Left lung (tissue), 14 donors: ENCODE measurements at places on chromosomes 6 and 20. TPM values are rescaled to one million over a fixed set of nuclear protein-coding genes. Genes with fewer than 3 reads are reported as not detected.

PCK1 gene
- polyA plus RNA-seq: 0.08 TPM

HLA-B gene
- 311 TPM for polyA plus RNA-seq

GRCh38 chr20:5041433-5041832 lies 40.1 kb upstream of the SLC23A2 start:
- DNase-seq: no peak

DOK5 gene
- polyA plus RNA-seq: 2.5 TPM

DNA sequence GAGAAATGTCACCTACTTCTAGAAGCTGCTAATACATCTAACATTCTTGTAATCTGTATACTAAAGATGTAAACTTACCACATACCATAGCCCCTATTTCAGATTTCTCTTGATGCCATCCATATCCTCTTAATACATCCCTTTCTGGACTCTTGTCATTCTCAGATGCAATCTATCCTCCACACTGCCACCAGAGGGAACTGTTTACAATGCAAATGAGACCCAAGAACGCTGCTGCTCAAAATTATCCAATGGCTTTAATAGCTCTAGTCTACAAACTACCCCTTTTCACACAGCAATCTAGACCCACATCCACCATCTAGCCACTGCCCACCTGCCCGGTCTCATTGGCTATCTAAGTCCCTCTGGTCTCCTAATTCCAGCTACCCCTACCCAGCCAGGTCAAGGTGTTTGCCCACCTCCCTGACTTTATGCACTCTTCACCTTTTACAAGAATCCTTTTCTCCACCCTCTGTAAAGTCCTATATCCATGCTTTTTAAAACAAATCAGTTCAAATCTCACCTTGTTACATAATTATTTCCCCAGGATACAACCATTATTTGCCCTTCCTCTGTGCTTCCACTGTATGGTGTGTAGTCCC lies 14.8 kb downstream of the FAXC start:
- DNase-seq: peak; percentile 29

DNA sequence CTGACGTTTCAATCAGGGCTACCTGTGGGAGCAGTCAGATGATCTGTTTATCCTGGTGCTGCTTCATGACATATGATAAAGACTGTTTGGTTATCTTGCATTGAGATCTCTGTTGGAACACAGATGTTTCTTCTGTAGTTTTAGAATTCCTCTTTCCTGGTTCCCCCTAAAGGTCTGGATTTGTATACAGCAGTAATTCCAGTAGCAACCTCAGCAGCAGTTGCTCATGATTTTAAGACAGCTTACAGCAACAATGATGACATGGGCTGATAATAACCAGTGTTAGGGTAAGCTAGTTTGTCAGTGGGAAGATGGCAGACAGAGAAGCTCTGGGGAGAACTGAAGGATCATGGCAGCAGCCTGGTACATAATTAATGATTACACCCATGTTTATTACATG lies 439.4 kb downstream of the PHF3 start:
- no peak for DNase-seq

- DNase-seq: no peak
Measured at GRCh38 chr6:135002229-135002844, 52.3 kb downstream of the HBS1L start.

CYP24A1 gene
- polyA plus RNA-seq: not detected

- no peak for DNase-seq
Measured at GRCh38 chr6:70412252-70413113, 825 bp upstream of the FAM135A start.

DNA sequence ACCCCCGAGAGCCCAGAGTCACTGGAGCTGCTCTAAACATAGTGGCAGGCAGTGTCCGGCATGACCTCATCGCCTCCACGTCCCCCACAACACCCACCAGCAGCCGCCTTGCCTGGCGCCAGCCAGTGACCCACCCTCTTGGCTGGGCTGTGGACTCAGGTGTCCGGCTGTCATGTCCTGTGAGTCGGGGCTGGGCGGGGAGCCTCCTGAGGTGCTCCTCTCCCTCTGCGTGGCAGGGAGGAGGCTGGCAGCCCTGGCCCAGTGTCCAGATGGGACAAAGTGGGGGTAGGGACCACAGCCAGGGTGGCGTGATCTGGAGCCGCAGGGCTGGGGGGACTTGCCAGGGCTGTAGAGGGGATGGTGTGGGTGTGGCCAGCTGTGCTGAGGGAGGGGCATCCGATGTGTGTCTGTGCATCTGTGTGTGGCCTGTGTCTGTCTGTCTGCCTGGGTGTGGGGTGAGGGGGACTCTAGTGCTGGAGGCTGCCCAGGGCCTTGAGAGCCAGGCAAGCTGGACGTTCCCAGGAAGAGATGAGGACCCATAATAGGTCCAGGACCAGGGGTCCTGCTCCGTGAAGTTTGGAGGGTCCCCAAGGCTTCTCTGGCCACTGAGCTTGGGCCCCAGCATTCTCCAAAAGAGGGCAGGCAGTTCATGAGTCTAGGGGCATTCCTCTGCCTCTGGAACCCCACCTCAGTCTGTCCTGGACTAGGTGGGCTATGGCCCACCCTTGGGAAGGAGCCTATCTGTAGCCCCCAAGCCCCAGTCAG lies 2.3 kb upstream of the SOX18 start:
- peak; percentile 32 for DNase-seq

GRCh38 chr6:89927791-89928550 lies 33.7 kb downstream of the GJA10 start:
- DNase-seq: no peak

GRCh38 chr20:49867453-49868215 lies 47.7 kb downstream of the SPATA2 start:
- DNase-seq: no peak

- no peak for DNase-seq
Measured at GRCh38 chr6:44800171-44800783, 412.8 kb downstream of the CDC5L start.

GRCh38 chr6:30915591-30915946 lies 1.5 kb downstream of the VARS2 start:
- DNase-seq: peak; percentile 42

DDX43 gene
- polyA plus RNA-seq: 0.27 TPM

COL11A2 gene
- polyA plus RNA-seq: 2.6 TPM

GRCh38 chr6:12163149-12163548 lies 127.0 kb upstream of the EDN1 start:
- no peak for DNase-seq

- no peak for DNase-seq
Measured at GRCh38 chr6:6006428-6007365, at the start of gene NRN1. Gene NRN1 (minus strand): TSS chr6:6006925. CDS start chr6:6006749, 176 bp downstream.

CD93 gene
- 221 TPM for polyA plus RNA-seq

- DNase-seq: no peak
Measured at GRCh38 chr6:161618831-161619454, 345.1 kb upstream of the AGPAT4 start.

HIVEP1 gene
- polyA plus RNA-seq: 24.2 TPM

- DNase-seq: no peak
Measured at GRCh38 chr20:37267667-37268313, 6.2 kb upstream of the GHRH start.

DNA sequence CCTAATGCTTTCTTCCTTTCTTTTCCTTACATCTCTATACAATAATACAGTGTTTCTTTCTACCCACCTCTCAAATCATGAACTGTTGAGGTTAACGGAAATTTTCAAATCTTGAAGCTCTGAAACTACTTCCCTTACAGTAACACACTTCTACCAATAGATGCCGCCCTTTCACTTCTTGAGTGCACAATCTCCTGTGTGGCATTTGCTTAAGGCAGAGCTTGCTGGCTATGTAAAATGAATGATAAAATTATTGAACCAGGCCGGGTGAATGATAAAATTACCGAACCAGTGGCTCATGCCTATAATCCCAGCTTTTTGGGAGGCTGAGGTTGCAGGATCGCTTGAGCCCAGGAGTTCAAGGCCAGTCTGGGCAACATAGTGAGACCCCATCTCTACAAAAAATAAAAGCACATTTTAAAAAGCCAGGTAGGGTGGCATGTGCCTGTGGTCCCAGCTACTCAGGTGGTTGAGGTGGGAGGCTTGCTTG lies 56.8 kb downstream of the KCNS1 start:
- peak; percentile 36 for DNase-seq

DNA sequence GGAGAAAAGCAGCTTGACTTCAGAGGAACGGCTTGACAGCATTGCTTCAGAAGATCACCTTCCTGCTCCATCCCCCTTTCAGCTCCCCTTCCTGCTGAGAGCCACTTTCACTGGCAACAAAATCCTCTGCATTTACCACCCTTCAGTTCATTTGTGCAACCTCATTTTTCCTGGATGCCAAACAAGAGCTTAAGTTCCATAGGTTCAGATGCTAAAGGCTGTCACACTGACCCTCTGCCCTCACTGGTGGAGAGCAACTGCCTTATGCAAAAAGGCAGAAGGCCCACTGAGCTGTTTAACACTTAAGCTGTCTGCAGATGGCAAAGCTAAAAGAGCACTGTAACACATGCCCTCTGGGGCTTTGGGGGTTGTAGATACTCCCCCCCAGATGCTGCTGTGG lies 131.2 kb upstream of the SPACA1 start:
- no peak for DNase-seq

DNA sequence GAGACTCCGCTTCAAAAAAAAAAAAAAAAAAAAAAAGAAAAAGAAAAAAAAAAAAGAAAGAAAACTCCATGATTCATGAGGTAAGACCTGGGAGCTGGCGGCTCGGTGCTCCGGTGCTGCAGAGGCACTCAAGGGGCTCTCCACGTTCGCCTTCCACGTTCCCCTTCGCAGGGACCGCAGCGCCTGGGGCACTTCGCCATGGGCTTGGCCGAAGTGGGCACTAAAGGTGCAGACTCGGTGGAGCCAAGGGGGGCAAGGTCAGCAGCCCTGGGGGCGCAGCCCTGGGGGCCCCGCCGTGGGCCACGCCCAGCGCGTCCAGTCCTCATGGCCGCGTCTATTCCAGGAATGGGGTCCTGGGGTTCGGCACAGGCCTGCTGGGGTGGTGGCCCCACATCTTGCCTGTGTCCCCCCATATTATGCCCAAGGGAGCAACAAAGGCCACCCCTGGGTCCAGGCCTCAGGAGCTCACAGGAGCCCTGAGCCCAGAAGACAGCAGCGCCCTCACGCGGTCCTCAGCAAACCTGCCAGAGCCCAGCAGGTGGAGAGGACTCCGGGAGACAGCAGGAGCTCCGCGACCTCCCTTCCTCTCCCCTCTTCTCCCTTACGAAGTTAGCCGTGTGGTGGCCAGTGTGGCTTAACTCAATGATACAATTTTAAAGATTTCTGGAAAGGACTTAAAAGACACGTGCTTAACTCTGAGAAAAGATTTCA lies 21.9 kb downstream of the ZBTB46 start:
- DNase-seq: no peak

POM121L2 gene
- polyA plus RNA-seq: not detected

DNA sequence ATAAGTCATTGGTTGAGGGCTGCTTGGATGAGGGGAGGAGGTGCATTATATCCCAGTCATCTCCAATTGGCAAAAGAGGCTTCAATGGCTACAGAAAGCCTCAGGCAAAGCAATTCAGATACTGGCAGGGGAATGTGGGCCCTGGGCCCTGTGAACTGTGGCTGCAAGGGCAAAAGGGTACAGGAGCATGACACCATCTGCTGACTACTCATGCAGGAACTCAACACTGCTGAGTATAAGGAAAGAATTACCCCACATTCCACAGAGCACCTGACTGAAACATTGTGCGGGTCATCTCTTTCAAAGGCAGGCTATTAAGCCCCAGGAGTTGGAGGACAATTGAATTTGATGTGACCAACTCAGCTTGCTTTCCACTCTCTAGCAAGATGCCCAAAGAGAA lies 92.1 kb upstream of the SPTLC3 start:
- no peak for DNase-seq
